ENCODE measurements at places on chromosomes 12 and 14.
A peak's percentile ranks its signal among the peaks of the same experiment; 100 is the strongest.

- DNase-seq = peak; percentile 82
Measured at GRCh38 chr12:116277467-116278278, at the start of gene MED13L. MED13L (minus strand) TSS chr12:116277693; CDS start chr12:116277131, 562 bp downstream.

GRCh38 chr12:229441-230191 is 15.7 kb upstream of the SLC6A12 start:
- DNase-seq = no peak

DNA sequence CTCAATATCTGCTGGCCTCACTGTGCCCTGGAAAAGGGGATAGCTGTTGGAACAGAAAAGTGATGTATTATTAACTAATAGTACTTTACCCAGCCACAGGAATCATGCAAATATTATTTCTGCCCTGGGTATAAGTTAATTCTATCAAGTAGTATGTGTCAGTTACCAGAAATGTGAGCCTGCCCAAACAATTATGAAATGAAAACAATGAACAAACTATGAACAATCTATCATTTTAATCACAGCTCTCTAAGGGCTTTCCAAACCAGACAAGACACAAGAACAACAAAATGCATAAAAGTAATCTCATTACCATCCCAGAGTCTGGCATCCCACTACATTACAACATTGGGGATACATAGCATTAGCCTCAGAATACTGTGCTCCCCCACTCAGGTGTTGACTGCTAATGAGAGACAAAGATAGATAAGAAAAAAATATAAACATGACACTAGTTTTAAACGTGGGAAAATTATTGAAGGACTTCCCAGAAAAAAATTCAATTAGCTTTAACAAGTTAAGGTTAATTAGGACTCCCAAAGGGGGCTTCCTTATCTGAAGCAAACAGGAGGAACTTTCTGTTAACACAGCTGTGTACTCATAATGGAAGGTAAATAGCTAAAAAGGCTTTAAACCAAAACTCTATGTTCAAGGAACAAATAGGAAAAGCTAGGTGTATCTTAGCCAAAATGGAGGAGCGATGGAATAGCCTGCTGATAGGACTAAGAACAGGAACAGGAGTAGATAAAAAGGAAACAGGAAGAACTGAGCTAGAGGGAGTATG is 3.3 kb downstream of the DCAF5 start:
- DNase-seq = no peak

GRCh38 chr12:87266305-87266704 is 762.9 kb downstream of the C12orf50 start:
- DNase-seq = no peak

Measured in NCI-H1105 (cell line).